ENCODE measurements at places on chromosomes 2 and 18. TPM values are rescaled to one million over a fixed set of nuclear protein-coding genes. Genes with fewer than 3 reads are reported as not detected.

GRCh38 chr2:31176742-31177141 lies 38.5 kb upstream of the GALNT14 start:
- DNase-seq, result no peak
- H3K4me3 ChIP-seq, result no peak overlapping the region
- no peak overlapping the region for H3K27ac ChIP-seq
- no peaks in the 10 kb centered on the region for H3K4me1 ChIP-seq
- peaks cover 15% of the 10 kb centered on the region for H3K27me3 ChIP-seq
- H3K36me3 ChIP-seq, result no peaks in the 10 kb centered on the region

GRCh38 chr2:168212866-168213265 lies 34.5 kb downstream of the STK39 start:
- H3K4me1 ChIP-seq, result peaks cover 14% of the 10 kb centered on the region
- no peaks in the 10 kb centered on the region for H3K27me3 ChIP-seq

DNA sequence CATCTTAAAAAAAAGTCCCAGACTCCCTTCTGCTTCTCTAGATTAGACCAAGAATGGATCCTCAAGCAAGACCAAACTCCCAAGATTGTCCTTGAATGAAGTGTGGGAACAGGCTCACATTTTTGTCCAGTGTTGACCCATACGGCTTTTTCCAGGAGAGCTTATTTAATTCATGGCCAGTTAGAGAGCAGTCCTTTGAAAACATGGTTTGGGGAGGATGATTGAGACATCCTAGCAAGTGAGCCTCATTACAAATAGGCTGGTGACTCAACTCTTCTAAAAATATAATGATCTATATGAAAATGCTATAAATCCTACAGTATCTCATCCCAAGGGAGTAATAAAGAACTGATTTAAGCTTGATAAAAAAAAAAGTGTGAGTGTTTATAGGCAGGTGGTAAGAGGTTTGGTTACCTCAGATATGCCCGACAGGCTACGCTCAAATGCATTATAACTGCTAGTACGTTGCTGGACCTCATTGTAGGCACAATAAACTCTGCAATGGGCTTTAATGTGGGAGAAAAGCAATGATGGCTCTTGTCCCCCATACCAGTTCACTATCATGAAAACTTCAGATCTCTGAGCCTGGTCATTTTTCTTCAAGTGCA lies 17.0 kb downstream of the ANKRD29 start:
- H3K4me1 ChIP-seq, result no peaks in the 10 kb centered on the region
- no peak overlapping the region for H3K4me3 ChIP-seq
- H3K36me3 ChIP-seq, result peaks cover 4% of the 10 kb centered on the region
- no peaks in the 10 kb centered on the region for H3K27me3 ChIP-seq
- DNase-seq, result no peak

GRCh38 chr2:136407952-136408318 lies 290.0 kb upstream of the CXCR4 start:
- H3K27ac ChIP-seq, result no peak overlapping the region
- no peak for DNase-seq
- H3K27me3 ChIP-seq, result peaks cover 84% of the 10 kb centered on the region
- H3K4me3 ChIP-seq, result no peak overlapping the region
- H3K36me3 ChIP-seq, result no peaks in the 10 kb centered on the region

- H3K4me1 ChIP-seq, result no peaks in the 10 kb centered on the region
- H3K27me3 ChIP-seq, result peaks cover 21% of the 10 kb centered on the region
- DNase-seq, result no peak
- no peak overlapping the region for H3K4me3 ChIP-seq
These were observed 145.9 kb downstream of the TNS1 start for GRCh38 chr2:217856871-217857270.

- H3K4me1 ChIP-seq, result no peaks in the 10 kb centered on the region
- H3K4me3 ChIP-seq, result no peak overlapping the region
- no peaks in the 10 kb centered on the region for H3K27me3 ChIP-seq
- H3K36me3 ChIP-seq, result no peaks in the 10 kb centered on the region
- DNase-seq, result no peak
These were observed 77.8 kb downstream of the GALNT14 start for GRCh38 chr2:31060397-31060796.

- H3K4me1 ChIP-seq, result peaks cover 57% of the 10 kb centered on the region
- no peak overlapping the region for H3K4me3 ChIP-seq
- H3K36me3 ChIP-seq, result peaks cover 6% of the 10 kb centered on the region
- peak; percentile 92 for DNase-seq
These were observed 37.2 kb upstream of the APCDD1 start for GRCh38 chr18:10417191-10417590.

- H3K4me1 ChIP-seq, result peaks cover 27% of the 10 kb centered on the region
- no peak overlapping the region for H3K4me3 ChIP-seq
- no peaks in the 10 kb centered on the region for H3K27me3 ChIP-seq
These were observed 167.1 kb downstream of the ZFP36L2 start for GRCh38 chr2:43059183-43059897.

DNA sequence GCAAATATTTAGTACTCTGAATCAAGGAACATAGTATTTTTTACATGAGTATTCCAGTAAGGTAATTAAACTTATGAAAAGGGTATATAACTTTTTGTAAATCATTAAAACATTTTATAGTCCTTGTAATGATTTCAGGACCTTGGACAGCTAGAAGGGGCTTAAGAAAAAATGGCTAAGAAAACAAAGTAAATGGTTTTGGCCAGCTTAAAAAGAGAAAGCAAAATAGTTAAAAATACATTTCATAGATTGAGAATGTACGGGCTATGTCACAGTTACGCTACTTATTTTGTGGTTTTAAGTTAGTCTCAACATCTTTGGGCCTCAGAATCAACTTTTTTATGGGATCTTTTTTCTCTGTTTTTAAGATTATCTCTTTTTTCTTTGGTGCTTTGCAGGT lies 26.7 kb downstream of the POLI start:
- peak; percentile 21 for DNase-seq
- H3K36me3 ChIP-seq, result peaks cover 11% of the 10 kb centered on the region
- no peak overlapping the region for H3K4me3 ChIP-seq
- no peaks in the 10 kb centered on the region for H3K27me3 ChIP-seq
- no peaks in the 10 kb centered on the region for H3K4me1 ChIP-seq

DNA sequence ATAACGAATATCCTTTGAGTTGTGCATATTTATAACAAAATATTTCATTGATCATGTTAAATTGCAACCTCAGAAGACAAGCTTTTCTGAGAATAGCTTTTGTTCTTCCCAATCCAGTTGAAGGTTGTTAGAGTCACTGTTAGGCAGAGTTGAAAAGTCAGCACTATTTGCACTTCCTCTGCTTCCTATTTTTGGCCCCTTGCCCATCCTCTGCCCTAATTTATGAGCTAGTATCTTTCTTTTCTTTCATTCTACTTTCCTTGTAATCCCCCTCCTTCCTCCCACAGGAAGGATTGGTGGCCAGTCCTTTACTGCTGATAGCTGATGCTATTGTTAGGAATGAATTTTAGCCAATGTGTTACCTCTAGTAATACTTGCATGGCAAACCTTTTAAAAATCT lies 4.9 kb downstream of the RALB start:
- H3K27ac ChIP-seq, result peak overlapping the region; percentile 64
- H3K27me3 ChIP-seq, result no peaks in the 10 kb centered on the region
- H3K4me1 ChIP-seq, result peaks cover 35% of the 10 kb centered on the region
- no peak overlapping the region for H3K4me3 ChIP-seq

GRCh38 chr2:230267556-230267955 lies 42.0 kb downstream of the SP140 start:
- no peaks in the 10 kb centered on the region for H3K27me3 ChIP-seq
- H3K4me3 ChIP-seq, result no peak overlapping the region
- H3K27ac ChIP-seq, result no peak overlapping the region
- DNase-seq, result no peak
- no peaks in the 10 kb centered on the region for H3K36me3 ChIP-seq

DNA sequence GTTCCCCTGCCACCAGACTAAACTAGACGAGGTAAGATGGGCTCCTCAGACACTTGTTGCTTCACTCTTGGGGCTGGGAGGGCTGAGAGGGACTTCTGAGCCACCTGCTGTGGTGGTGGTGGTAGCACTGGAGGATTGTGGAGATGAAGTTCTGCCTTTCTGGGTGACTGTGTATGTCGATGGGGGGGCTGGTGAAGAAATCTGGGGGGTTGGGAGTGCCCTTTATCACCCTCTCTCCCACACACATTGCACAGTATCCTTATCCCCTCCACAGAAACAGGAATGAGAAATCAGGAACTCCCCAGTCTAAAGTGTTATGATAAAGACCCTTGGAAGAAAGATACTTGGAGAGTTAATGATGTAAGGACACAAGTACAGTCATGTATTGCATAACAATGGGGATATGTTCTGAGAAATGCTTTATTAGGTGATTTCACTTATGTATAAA lies 38.5 kb downstream of the HK2 start:
- no peak overlapping the region for H3K27ac ChIP-seq
- peaks cover 38% of the 10 kb centered on the region for H3K36me3 ChIP-seq
- H3K4me3 ChIP-seq, result no peak overlapping the region
- no peaks in the 10 kb centered on the region for H3K27me3 ChIP-seq
- no peak for DNase-seq
- H3K4me1 ChIP-seq, result peaks cover 20% of the 10 kb centered on the region

DNA sequence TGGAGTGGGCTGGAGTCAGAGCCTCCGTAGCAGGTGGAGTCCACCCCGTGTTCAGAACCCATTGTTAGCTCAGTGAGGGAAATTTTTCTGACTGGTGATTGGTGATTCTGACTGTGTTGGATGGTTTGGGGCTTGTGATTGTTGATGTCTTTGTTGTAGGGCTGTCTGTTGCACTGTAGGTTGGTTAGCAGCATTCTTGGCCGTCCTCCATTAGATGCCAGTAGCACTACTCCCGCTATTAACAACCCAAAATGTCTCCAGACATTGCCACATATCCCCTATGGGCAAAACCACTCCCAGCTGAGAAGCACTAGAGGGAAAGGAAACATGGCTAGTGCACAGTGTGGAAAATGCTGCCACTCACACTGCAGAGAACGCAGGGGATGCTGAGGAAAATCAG lies 51.7 kb downstream of the ARMC9 start:
- peaks cover 7% of the 10 kb centered on the region for H3K4me1 ChIP-seq
- DNase-seq, result peak; percentile 23
- no peak overlapping the region for H3K27ac ChIP-seq
- H3K4me3 ChIP-seq, result no peak overlapping the region
- peaks cover 8% of the 10 kb centered on the region for H3K36me3 ChIP-seq

DNA sequence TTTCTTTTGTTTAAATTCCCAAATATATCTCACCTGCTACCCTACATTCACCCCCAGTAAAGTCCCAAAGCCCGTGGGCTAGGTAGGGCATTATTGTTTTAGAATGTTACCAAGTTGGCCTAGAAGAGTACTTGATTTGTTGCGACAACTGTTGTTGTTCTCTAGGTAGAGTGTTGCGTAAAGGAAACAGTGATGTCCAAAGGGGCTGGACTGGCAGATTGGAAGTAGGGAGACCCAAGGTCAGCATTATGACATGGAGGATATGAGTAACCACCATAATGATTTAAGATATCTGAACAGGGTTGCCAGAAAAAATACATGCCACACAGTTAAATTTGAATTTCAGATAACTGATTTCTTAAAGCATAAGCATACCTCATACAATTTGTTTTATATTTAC lies 39.2 kb downstream of the SCN1A start:
- peaks cover 18% of the 10 kb centered on the region for H3K27me3 ChIP-seq
- no peak overlapping the region for H3K4me3 ChIP-seq
- no peaks in the 10 kb centered on the region for H3K4me1 ChIP-seq
- no peaks in the 10 kb centered on the region for H3K36me3 ChIP-seq

GRCh38 chr18:11464129-11464528 lies 145.3 kb upstream of the SLC35G4 start:
- H3K27ac ChIP-seq, result no peak overlapping the region
- no peaks in the 10 kb centered on the region for H3K36me3 ChIP-seq
- no peaks in the 10 kb centered on the region for H3K4me1 ChIP-seq
- no peak overlapping the region for H3K4me3 ChIP-seq
- no peak for DNase-seq

- no peaks in the 10 kb centered on the region for H3K27me3 ChIP-seq
- H3K36me3 ChIP-seq, result peaks cover 6% of the 10 kb centered on the region
- no peak for DNase-seq
- peaks cover 20% of the 10 kb centered on the region for H3K4me1 ChIP-seq
- H3K4me3 ChIP-seq, result no peak overlapping the region
These were observed 5.0 kb upstream of the ADAM17 start for GRCh38 chr2:9560628-9561027.

- peak; percentile 53 for DNase-seq
- H3K36me3 ChIP-seq, result no peaks in the 10 kb centered on the region
- no peak overlapping the region for H3K4me3 ChIP-seq
- peaks cover 24% of the 10 kb centered on the region for H3K4me1 ChIP-seq
These were observed 265.2 kb downstream of the CCDC85A start for GRCh38 chr2:56449002-56449431.

- peaks cover 6% of the 10 kb centered on the region for H3K4me1 ChIP-seq
- peak overlapping the region; percentile 89 for H3K27ac ChIP-seq
- peak; percentile 68 for DNase-seq
These were observed 813 bp upstream of the MEIS1 start for GRCh38 chr2:66433945-66434678.

DNA sequence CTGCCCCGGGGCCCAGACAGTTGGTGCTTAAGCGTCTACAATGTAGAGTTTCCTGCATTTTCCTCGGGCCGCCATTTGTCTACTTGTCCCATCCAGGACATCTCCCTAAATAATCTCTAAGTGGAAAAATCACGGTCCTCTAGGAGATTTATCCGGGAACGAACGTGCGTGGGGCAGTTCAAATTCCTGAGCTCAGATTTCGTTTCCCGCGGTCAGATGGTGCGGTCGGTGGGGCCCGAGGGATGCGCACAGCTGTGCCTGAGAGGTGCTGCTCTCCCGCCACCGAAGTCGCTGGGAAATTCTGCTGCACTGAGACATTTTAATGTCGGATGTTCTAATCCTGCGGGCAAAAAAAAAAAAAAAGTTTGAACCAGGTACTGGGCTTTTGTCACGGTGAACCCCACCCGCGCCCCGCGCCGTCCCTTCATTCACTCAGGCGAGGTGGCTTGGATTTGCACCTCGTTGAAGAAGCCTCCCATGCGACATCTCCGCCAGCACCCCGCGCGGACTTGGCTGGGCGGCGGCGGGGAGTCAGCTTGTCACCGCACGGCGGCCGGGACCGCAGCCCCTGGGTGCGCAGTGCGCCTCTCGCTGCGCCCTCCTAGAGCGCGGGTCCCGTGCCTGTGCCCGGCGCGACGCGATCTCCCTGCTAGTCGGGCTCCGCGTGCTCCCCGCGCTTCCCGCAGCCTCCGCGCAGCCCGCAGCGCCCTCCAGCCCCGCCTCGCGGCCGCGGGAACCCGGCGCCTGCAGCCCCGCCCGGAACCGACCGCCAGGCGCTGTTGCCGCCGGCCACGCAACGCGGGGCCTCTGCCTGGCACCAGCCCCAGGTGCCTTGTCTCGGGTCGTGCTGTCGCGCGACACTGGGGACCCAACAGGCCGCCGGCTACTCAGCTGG lies 191.9 kb upstream of the TCF4 start:
- H3K4me1 ChIP-seq, result no peaks in the 10 kb centered on the region
- no peaks in the 10 kb centered on the region for H3K27me3 ChIP-seq
- DNase-seq, result no peak

DNA sequence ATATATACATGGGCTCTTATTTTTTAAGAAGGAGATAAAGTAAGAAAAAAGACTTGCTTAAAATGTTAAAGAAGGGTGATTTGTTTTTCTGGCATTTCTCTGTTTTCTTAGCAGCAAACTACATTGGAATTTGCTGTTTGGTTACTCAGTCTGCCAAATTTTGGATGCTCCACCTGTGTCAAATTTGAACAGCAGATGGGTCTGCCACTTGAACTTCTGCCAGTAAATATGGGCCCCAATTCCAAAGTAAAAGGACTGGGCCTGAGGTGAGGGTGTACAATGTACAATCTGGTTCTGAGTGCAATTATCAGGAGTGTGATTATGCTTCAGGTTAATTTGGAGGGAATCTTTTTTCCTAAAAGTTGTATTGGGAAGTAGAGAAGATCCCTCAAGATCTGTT lies 794.5 kb downstream of the DSC3 start:
- H3K4me1 ChIP-seq, result no peaks in the 10 kb centered on the region
- no peak overlapping the region for H3K27ac ChIP-seq
- no peaks in the 10 kb centered on the region for H3K27me3 ChIP-seq
- no peak for DNase-seq

CPLX4 gene
- not detected for total RNA-seq

CPS1 gene
- total RNA-seq, result 18.4 TPM

ALPP gene
- 0.35 TPM for total RNA-seq

CETN1 gene
- not detected for total RNA-seq

SNED1 gene
- 18.0 TPM for total RNA-seq

RUFY4 gene
- total RNA-seq, result not detected
